OCI-LY7 (cell line): ENCODE measurements at places on chromosomes 12 and 14.

DNA sequence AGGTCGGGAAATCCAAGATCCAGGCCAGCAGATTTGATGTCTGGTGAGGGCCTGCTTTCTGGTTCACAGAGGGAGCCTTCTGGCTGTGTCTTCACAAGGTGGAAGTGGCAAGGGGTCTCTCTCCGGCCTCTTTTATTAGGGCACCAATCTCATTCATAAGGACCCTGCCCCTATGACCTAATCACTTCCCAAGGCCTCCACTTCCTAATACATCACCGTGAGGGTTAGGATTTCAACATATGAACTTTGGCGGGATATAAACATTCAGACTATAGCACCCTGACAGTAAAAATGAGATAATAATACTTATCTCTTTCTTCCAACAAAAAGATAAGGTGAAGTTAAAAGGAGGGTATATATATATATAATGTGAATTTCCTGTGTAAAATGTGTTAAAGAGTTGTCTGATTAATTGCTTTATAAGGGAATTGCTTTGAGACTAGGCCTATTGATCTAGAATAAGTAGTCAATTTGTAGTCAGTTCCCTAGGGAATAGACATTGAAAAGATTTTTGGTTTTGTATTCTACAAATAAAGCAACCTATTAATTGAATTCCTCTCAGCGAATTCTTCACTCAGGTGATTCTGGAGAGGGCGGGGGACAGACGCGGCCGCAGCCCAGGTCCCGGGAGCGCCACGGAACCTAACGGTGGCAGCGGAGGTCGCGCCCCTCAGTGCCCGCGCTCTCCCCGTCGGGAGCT, 516 bp upstream of the LGALS3 start:
- no peak for DNase-seq

DNA sequence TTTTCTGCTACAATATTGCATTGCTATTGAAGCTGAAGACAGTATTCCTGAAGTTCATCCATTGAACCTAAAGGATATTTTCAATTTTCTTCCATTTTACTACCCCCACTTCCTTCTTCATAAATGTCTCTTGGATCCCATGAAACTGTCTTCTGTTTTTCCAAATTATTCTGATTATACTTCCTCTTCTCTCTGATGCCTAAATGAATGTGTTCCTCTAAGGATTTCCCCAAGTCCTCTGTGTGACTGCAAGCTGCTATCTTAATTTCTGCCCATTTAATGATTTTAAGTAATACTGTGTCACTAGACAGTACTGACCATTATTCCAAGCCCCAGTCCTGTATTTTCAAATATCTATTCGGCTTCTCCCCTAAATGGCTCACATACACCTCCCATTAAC, 102.9 kb downstream of the TAOK3 start:
- DNase-seq: no peak

GRCh38 chr14:92108345-92109254, 2.2 kb upstream of the ATXN3 start:
- peak; percentile 71 for DNase-seq

GRCh38 chr12:109836916-109837315, 3.7 kb upstream of the TRPV4 start:
- no peak for DNase-seq

GRCh38 chr14:94366146-94366915, 22.1 kb downstream of the SERPINA1 start:
- DNase-seq: no peak

- DNase-seq: peak; percentile 86
These were observed 1.8 kb downstream of the COX6A1 start for GRCh38 chr12:120439646-120440247.

GRCh38 chr14:68592948-68593556, 199.8 kb downstream of the ZFP36L1 start:
- DNase-seq: no peak

- no peak for DNase-seq
These were observed 34.0 kb upstream of the JDP2 start for GRCh38 chr14:75393794-75394193.

DNA sequence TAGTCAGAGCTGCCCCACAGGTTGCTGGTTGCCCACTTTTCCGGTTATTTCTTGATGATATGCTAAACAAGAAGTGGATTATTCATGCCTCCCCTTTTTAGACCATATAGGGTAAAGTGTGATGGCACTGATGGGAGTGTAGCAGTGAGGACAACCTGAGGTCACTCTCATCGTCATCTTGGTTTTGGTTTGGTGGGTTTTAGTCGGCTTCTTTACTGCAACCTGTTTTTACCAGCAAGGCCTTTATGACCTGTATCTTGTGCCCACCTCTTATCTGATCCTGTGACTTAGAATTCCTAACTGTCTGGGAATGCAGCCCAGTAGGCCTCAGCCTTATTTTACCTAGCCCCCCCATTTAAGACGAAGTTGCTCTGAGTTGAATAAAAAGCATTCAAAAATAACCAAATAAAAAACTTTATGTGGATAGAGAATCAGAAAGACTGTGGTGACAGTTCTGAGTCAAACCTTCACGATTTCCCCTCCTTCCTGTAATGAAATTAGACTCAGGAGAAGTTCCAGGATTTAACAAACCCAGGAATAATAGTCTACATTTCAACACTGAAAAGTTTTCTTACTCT, 144.2 kb downstream of the PAWR start:
- DNase-seq: no peak

- DNase-seq: no peak
These were observed at the start of gene GPR135 for GRCh38 chr14:59465316-59466135. TSS of gene GPR135 (minus strand) at chr14:59465380. CDS start at chr14:59465226, 154 bp downstream.

GRCh38 chr14:82410064-82410463, 876.4 kb upstream of the SEL1L start:
- DNase-seq: no peak

GRCh38 chr12:49866859-49867569, 24.1 kb upstream of the BCDIN3D start:
- peak; percentile 77 for DNase-seq

GRCh38 chr12:108995370-108995992, 25.4 kb downstream of the SVOP start:
- DNase-seq: no peak

DNA sequence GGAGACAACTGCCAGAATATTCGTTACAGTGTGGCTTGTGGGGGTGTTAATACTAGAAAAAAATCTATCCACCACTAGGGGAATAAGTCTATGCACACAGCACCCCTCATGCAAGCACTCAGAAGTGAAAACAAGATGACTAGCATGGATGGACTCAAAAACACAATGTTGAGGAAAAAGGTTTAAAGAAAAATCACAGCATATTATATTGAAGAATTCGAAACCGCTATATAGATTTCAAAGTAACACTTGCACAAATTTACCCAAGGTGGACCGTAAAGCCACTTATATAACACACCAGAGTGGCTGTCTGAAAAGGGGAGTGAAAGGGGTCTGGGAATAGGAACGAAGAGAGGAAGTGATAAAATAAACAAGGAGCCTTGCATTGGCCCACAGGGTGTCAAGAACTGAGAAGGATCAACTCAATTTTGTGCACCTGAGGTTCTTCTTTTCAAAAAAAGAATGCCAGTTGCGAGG, 544 bp downstream of the ABCD4 start:
- peak; percentile 75 for DNase-seq
